H9 (cell line): ENCODE measurements at places on chromosomes 1 and 21. TPM values are rescaled to one million over a fixed set of nuclear protein-coding genes. Genes with fewer than 3 reads are reported as not detected.

The C1QC gene
- not detected in 2 replicates for total RNA-seq

DNA sequence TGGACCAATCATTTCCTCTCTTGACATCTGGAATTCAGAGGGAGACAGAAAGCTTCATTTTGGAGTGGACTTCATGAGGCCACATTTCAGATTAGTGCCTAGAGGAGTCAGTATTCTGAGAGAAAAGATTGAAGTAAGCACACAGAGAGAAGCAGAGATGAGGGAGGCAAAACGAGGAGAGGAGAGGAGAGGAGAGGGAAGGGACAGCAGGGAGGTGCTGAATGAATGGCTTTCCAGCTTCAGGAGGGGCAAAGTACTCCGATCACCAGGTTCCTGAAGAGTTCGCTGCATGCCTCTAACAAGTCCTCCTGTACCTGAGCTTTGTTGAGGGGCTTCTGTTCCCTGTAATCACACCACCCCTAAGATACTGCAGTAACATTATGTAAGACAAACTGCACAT, 76.0 kb downstream of the NRIP1 start:
- no peaks in the 10 kb centered on the region for H3K27me3 ChIP-seq
- peaks cover 2% of the 10 kb centered on the region; the same call in 1 of the 2 replicates for H3K4me1 ChIP-seq
- peaks cover 5% of the 10 kb centered on the region; the same call in 1 of the 2 replicates for H3K36me3 ChIP-seq
- H3K4me3 ChIP-seq: no peak overlapping the region
- no peak for DNase-seq

The COL6A2 gene
- total RNA-seq: 124 and 129 TPM in 2 replicates

DNA sequence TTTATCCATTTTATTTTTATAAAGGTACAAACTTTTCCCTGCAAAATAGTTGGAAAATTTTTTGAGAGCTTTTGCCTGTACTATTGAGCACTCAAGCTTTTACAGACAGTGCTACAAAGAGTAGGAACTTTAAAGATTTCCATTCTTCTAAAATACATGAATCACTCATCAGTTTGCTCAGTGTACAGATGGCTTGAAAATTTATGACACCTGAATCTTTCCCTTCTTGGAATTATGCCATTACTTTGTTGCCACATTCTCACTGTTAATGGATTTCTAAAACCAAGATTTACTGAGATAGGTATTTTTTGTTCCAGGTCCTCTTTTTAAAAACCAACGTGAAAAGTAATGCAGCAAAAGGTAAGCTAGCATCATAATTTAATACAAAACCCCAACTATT, 76.0 kb downstream of the GPATCH2 start:
- no peak overlapping the region for H3K27ac ChIP-seq
- DNase-seq: no peak
- H3K27me3 ChIP-seq: no peaks in the 10 kb centered on the region
- H3K4me3 ChIP-seq: no peak overlapping the region

The CFAP45 gene
- 0.53 and 0.85 TPM in 2 replicates for total RNA-seq

DNA sequence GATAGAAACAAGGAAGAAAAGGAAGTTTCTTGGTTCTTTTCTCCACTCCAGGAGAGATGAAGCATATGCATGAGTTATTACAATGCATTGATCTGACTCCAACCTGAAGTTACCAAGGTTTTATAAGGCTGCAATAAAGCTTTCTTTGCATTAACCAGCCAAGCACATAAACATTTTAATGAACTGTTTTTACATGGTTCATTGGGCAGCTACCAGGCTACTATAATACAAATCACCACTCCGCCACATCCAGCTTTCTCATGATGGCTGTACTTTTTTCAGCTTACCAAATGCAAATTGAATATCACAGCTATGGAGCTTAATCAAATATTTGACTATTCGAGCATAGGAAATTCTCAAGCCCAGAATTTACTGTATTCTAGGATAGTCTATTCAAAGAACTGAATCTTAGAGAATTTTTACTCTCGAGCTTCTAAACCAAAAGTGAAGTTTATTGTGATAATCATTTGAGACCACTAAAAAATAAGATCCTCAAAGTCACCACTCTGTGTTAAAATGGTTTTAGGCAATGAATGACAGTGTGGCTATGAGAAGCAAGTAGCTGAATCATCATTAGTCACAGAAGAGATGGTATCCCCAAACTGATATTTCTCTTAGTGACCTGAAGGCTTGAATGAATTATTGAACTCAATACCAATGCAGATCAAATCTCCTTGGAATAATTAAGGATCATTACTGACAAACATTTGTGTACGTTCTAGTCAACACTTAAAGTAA, 58.6 kb upstream of the ZNF281 start:
- no peak overlapping the region for H3K27ac ChIP-seq
- H3K4me1 ChIP-seq: peaks cover 2% of the 10 kb centered on the region; the same call in 1 of the 2 replicates
- DNase-seq: no peak
- H3K27me3 ChIP-seq: no peaks in the 10 kb centered on the region
- no peaks in the 10 kb centered on the region for H3K36me3 ChIP-seq
